Omental fat pad (tissue), 4 donors: ENCODE measurements at places on chromosomes 6 and 20. TPM values are rescaled to one million over a fixed set of nuclear protein-coding genes. Genes with fewer than 3 reads are reported as not detected.

- DNase-seq: no peak
Observed at GRCh38 chr6:128432394-128432793, 88.0 kb downstream of the PTPRK start.

DNA sequence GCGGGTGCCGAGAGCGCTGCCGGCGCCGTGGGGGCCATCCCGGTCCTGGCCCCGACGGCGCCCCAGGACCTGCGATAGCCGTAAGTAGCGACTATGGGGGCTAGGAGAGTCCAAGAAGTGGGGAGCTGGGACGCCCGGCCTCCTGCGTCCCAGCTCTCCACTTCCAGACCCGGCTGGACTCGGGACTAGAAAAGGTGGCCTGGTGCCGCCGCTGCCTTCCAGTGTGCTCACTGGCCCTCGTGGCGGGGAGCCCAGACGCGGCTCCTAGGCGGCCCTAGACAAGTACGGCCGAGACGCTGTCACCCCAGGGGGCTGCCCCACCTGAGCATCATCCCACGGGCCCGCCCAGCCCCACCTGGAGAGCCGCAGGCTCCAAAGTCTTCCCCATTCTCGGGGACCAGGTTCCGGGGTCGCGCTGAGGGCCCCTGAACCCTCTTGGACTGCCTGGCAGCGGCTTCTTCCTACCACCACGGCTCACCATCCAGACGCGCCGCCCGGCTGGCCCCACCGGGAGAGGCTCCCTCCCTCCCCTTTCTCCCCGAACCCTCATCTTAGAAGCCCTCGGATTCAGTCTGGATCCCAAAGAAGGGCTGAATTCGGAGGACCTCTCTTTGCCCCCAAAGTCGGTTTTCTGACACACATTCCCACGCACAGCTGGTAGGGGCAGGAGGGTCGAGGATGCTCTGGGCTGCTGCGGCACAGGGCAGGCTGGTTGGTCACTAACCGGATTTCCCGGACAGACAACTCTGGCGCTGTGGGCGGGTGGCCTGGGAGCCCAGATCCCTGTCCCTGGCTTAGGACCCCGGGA lies 870 bp upstream of the MDFI start:
- no peak for DNase-seq

Gene CDH22
- 0.32 TPM for total RNA-seq

Gene SLC17A2
- not detected for total RNA-seq

GRCh38 chr6:37088897-37089296 lies 81.1 kb upstream of the PIM1 start:
- DNase-seq: no peak

- no peak for DNase-seq
Observed at GRCh38 chr6:25623879-25624278, 28.1 kb upstream of the SCGN start.

Gene ZC3H12D
- total RNA-seq: 2.0 TPM

Gene BHLHE23
- not detected for total RNA-seq

Gene PTCHD4
- 0.56 TPM for total RNA-seq

Gene EFCAB8
- not detected for total RNA-seq

Gene LCA5
- 4.7 TPM for total RNA-seq

Gene ZNF311
- total RNA-seq: 0.36 TPM

Gene PTCRA
- total RNA-seq: not detected

DNA sequence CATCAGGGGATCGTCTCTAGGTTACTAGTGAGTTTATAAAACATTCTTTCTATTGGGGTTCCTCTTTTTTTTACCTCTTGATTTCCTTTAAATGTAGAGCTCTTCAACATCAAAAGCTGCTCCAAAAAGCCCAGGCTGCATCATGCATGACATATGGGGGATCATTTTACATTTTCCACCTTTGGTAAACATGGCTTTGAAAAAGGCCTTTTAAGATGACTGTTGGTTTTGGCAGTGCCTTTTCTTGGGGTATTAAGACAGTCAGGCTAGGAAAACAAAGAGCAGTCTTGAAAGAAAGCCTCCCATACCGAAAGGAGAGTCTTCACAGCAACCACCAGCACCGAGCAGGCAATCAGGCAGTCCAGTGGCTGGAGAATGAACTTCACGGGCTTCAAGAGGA lies 73.2 kb downstream of the NPEPL1 start:
- DNase-seq: no peak

DNA sequence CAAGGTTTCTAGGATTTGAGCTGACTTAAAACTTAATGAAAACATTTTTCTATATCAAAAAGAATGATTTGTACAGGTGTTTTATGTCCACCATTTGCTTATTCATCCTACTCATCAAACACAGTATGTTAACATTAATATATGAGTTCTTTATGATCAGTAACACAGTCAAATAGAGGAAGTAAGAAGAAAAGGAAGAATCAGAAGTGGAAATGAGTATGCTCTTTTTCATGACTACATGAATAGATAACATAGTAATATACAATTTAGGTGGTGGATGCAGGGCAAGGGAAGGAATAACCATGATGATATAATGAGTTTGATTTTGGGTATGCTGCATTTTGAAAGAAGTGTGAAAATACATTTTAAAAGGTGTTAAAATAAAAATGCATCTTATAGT lies 16.5 kb downstream of the KPNA5 start:
- no peak for DNase-seq

Gene HSPA12B
- 9.0 TPM for total RNA-seq

Gene RNF114
- total RNA-seq: 160 TPM

DNA sequence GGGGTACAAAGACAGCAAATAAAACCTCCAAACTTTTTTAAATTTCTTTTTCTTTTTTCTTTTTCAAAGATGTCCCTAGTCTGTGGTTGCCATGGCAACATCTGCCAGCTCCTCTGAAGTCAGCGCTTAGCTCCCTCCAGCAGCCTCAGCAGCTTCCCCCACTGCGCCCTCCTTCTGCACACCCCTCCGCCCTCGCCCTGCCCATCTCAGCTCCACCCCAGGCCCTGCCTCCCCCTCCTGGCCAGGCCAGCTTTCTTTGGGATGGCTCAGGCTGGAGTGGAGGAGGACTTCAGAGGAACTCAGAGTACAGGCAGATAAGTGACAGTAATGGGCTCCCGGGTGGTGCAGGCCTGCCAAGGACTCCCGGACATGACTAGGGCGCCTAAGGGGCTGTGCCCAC lies 104.6 kb downstream of the LRFN2 start:
- no peak for DNase-seq

DNA sequence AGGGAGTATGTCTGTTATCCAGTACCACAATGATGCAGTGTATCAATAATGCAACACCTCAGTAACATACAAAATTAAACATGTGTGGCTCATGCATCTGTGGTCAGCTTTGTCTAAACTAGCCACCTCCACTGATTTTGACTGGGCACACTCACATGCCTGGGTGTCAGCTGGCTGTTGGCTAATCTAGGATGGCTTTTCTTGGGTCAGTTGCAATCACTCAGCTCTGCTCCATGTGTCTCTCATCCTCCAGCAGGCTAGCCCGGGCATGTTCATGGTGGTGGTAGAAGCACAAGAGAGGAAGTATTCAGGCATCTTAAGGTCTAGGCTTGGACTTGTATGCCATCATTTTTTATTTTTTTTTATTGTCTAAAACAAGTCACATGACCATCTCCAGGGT lies 59.3 kb upstream of the JAG1 start:
- no peak for DNase-seq

GRCh38 chr6:48917233-48917632 lies 545.8 kb downstream of the MMUT start:
- no peak for DNase-seq

GRCh38 chr6:14665827-14666724 lies 548.5 kb downstream of the CD83 start:
- peak; percentile 41 for DNase-seq

- peak; percentile 54 for DNase-seq
Observed at GRCh38 chr20:675453-676314, at the start of gene SCRT2. Gene SCRT2 (minus strand): TSS chr20:675802. CDS start chr20:675601, 201 bp downstream.

Gene SLC44A4
- 0.19 TPM for total RNA-seq

- no peak for DNase-seq
Observed at GRCh38 chr6:143396497-143397226, 53.8 kb downstream of the ADAT2 start.

GRCh38 chr20:19129976-19130612 lies 82.3 kb upstream of the SLC24A3 start:
- DNase-seq: no peak

Gene SAMD10
- total RNA-seq: not detected

Gene HLA-DQA2
- total RNA-seq: not detected

Gene OR12D3
- not detected for total RNA-seq

DNA sequence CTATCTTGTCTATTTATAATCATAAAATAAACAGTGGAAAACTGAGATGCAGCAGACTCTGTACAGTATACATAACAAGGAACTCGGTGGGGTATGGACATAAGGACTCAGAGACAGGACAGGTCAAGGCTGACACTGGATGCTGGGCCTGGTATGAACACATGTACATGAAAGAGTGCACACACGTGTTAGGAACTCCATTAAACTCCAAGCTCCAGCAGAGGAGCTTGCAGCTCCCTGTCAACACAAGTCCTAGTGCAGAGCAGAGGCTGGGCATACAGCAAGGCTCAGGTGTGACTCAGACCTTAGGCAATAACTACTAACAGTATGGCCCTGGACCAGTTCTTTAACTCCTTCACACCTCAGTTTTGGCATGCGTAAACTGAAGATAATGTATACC lies 17.1 kb downstream of the NAPB start:
- no peak for DNase-seq

GRCh38 chr6:47245745-47246371 lies 63.8 kb downstream of the TNFRSF21 start:
- no peak for DNase-seq

- no peak for DNase-seq
Observed at GRCh38 chr20:8089668-8090067, 42.4 kb upstream of the PLCB1 start.

DNA sequence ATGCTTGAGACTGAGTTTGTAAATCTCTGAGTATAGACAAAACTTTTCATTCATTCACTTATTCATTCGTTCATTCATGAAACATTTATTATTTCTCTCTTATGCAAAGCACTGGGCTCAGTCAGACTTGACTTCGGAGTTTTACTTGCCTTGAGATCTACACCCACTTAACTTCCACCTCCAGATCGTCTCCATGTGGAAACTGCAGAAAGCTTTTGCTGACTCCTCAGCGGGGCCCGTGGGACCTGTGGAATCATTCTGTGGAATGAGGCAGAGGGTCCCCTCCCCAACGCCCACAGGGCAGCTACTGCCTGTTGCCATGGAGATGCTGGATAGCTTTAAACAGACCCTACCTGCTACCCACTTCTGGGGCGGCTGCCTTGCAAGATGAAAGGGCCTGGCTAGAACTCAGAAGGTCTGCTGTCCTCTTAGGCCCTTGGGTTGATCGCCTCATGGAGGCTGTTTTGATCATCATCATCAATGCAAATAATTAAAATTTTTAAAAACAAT lies 66.4 kb upstream of the KCNG1 start:
- no peak for DNase-seq

Gene PHIP
- total RNA-seq: 43.3 TPM

Gene FERMT1
- total RNA-seq: 1.6 TPM

DNA sequence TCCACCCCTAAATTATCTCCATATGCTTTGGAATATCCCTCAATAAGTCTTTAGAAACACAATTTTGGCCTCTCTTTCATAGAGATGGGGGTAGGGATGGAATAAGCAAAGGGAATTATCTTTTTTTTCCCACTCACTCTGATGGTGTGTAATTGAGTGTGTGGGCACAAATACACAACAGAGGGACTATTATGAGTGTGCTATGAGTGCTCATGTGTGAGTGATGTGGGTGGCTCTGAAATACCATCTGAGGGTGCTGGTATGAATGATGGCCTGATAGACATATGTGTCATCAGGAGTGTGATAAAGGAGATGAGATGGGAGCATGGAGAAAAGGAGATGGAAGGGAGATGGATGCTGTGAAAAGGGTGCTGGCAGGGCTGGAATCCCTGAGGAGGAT lies 35.6 kb downstream of the GSS start:
- DNase-seq: no peak

Gene LST1
- 20.5 TPM for total RNA-seq

GRCh38 chr20:672963-673602 lies 2.5 kb downstream of the SCRT2 start:
- DNase-seq: no peak

DNA sequence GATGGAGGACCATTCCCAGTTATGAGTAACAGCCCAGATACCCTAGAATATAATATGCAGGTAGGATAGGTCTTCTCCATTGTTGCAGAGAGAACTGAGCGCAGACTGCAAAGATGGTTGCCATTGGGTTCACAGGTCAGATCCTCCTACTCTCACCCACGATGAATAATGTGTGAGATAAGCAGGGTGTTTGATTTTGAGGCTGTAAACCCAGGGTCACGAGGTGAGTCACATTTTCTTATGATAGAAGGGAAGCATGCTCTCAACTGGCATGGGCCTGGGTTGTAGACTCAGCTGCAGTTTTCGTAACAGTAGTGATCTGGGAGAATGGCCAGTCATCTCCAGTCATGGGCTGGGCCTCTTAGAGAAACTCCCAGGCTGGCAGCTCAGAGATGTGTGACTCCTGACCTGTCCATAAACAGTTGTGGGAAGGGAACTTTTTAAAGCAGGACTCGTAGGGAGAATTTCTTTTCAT lies 74.2 kb downstream of the CD164 start:
- DNase-seq: no peak
